CD4-positive, alpha-beta T cell treated with Interleukin-17A for 4 hours (primary cell): ENCODE measurements at places on chromosomes 5 and 9.
A peak's percentile ranks its signal among the peaks of the same experiment; 100 is the strongest.

GRCh38 chr9:128203707-128204551 lies 750 bp downstream of the DNM1 start:
- DNase-seq, result peak; percentile 36

DNA sequence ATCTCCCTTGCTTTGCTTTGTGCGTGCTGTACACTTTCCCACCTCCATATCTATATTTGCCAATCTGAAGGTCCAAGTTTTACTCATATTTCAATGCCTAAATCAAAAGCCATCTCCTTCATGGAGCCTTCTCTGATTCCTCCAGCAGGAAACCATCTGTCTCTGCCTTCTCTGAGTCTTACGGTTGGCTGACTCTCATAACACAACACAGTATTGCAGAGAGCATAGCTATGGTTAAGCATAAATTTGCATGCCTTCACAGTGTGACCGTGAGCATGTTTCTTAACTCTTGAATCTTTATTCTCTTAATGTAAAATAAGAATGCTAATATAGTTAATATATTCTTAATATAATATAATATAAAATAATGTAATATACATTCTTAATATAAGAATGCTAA lies 136.8 kb upstream of the PPP2R2B start:
- DNase-seq, result no peak

GRCh38 chr9:137943655-137944054 lies 66.1 kb downstream of the CACNA1B start:
- no peak for DNase-seq

DNA sequence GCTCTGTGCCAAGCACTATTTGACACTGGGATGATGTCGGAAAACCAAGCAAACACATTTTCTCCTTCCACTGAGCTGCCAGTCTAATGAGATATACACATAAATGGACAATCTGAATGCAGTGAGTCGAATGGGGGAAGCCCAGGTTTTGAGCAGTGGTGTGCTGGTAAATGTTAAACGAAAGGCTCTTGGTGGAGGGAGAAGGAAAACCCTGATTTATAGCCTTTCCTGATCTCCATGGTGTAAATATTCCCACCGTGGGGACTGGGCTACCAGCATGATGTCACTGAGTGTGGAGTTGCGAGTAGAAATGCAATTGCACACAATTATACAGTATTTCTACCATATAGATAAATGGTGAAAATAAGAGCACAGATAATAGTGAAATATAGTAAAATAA lies 5.0 kb upstream of the GSN start:
- DNase-seq, result no peak

GRCh38 chr9:70197216-70198044 lies 61.3 kb upstream of the SMC5 start:
- no peak for DNase-seq
